Activated CD4-positive, alpha-beta T cell treated with anti-CD3 and anti-CD28 coated beads for 24 hours (primary cell): ENCODE measurements at places on chromosomes 11 and 22.

DNA sequence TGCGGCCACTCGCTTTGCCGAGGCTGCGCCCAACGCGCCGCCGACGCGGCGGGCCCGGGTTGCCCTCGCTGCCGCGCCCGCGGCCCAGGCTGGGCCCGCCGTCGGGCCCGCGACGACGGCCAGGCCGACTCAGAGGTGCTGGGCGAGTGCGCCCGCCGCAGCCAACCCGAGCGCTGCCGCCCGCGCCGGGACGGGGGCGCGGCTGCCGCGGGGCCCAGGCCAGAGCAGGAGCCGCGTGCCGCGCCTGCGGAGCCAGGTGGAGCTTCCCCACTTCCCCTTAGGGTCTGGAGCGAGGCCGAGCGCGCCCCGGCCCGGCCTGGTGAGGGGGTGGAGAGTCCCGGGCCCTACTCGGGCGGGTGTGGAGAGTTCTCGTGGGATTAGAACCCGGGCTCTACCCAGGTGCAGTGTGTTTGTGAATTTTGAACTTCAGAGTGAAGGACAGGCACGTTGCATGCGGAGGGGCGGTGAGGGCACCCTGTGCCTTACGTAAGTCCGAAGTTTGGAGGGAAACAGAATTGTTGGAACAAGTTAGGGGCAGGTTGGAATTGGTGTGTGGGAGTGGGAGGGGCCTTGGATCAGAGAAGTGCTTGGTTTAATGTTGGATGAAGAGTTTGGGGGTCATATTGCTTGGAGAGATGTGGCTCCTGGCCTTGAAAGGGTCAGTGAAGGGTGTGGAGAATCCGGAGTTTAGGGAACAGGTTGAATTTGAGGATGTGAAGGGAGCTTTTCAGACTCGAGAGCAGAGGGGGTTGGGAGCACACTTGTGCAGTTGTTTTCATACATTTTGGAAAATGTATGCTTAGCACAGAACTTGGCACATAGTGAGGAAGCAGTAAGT lies 697 bp downstream of the RNF169 start:
- DNase-seq, result peak; percentile 17

- no peak for DNase-seq
Observed at GRCh38 chr11:117519170-117519569, 191.5 kb downstream of the CEP164 start.

- no peak for DNase-seq
Observed at GRCh38 chr11:29017941-29018340, 909.8 kb downstream of the METTL15 start.

DNA sequence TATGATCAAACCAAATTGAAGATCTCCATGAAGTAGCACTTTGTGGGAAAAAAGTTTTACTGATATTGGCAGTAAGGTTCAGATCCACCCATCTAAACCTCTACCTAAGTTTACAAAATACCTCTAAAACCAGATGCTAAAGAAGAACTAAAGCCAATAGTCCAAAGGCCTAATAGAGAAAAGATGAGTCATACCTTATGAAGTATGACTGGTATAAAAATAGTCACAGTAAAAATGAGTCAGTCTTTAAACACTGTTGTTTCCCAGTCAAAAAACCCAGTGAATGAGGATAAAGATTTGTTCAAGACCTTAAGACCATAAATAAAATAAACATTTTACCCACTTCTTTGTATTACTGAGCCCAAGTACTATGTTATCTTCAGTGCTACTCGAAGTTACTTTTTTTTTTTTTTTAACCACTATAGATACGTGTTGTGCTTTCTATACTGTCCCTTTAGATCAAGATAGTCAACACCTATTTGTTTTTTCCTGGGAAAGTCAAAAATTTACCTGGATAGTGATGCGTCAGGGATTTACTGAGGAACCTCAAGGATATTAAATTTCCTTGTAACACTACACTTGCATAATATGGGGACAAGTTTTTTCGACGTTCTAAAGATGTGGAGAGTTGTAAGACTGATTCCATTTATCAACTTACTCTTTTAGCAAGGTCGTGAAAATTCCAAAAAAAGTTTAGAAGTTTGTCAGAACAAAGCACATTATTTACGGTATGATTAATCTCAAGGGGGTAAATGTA lies 87.3 kb downstream of the CCDC73 start:
- DNase-seq, result no peak

- no peak for DNase-seq
Observed at GRCh38 chr11:111592491-111592890, 9.8 kb upstream of the SIK2 start.

DNA sequence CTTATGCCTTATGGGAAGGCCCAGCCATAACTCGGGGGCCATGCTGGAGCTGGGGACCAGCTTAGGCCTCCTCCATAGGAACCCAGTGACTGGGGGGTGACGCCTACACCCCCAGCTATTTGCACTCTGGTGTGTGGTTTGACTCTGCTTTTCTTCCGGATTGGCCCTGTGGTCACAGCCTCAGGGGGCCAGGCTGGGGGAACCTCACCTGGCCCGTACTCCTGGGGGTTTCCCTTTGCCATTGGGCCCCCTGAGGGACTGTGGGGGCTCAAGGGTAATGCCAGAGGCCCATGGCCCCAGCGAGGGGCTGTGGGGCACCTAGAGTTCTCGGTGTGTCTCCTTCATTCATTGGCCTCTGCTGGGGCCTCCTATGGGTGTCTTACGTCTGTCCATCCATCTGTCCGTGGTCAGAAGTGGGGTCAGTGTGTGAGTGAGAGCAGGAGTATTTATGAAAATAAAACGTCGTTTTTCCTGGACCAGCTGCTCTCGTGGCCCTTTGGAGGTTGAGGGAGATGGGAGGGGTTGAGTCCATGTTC lies 6.3 kb upstream of the SH3BP1 start:
- DNase-seq, result no peak

DNA sequence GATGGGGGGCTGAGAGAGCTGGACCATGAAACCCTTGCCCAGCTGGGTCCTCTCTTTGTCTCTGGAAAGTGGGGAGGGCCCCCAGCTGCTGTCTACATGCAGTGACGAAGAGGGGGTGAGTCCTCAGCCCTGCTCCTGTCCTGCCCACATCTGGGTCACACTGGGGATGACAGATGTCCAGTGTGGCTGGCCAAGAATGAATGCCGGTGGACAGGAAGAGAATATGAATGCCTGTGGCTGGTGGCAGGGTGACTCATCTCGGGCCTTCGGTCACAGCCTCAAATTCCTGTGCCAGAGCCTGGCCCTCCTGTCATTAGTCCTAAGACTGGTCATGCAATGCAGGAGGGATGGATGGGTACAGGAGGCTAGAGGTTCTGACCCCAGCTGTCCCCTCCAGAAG lies 2.2 kb upstream of the PNPLA3 start:
- DNase-seq, result no peak

DNA sequence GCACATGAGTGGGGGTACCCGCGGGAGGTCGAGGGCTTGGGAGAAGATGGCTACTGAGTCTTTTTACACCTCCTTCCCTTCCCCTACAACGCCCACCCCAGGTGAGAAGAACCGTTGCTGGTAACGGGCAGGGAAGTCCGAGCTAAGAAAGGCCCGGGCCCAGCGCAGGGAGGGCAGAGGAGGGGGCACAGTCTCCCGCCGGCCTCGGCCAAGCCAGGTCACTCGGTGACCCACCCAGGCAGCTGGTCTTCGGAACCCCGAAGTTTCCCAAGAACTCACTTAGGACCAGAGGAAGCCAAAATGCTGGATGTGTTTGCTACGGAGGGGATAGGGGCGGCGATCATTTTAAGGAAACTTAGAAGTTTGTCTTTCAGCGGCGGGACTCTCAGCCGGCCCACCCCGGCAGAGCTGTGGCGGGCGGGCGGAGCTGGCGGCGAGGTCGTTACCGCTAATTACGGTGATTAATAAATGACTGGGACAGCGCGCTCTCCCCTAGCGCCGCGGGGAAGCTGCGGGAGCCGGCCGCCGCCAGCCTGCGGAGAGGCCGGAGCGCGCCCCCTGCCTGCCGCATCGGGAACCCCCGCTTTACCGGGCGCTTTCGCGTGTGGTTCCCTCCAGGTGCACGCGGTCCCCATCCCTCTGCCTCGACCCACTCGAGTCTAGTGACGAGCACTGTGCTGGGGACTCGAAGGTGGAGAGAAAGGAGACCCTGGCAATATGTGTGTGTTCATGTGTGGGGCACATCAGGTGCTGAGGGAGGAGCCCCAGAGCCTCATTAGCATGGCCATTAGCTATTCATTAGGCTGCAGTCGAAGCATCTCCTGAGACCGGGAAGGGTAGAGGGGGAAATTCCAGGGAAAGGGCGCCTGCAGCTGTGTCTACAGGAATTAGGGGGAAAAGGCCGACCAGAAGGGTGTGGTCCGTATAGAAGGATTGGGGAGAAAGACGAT lies 945 bp downstream of the ROBO3 start:
- no peak for DNase-seq

DNA sequence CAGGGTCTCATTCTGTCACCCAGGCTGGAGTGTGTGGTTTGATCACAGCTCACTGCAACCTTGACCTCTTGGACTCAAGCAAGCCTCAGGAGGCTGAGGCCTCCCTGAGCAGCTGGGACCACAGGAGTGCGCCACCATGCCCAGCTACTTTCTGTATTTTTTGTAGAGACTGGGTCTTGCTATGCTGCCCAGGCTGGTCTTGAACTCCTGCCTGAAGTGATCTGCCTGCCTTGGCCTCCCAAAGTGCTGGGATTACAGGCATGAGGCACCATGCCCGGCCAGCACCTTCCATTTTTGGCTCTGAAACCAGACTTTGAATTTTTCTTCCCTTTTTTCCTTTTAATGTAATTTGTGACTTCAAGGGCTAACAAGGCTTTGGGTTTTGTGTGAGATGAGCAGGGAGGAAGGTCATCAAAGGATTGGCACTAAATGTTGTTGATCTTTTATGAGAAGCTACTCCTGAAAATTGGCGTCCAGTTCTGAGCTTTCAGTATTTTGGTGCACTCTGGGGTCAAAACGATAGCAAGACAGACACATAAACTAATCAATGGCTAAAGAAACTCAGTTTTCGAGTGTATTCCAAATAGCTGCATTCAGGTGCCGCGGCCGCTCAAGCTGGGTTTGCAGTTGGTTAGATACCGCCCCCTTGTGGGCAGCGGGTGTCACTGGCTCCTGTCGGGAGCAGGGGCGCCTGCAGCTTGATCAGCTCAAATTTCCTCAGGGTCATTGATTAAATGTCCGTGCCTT lies 51.9 kb upstream of the CLMP start:
- DNase-seq, result peak; percentile 75

DNA sequence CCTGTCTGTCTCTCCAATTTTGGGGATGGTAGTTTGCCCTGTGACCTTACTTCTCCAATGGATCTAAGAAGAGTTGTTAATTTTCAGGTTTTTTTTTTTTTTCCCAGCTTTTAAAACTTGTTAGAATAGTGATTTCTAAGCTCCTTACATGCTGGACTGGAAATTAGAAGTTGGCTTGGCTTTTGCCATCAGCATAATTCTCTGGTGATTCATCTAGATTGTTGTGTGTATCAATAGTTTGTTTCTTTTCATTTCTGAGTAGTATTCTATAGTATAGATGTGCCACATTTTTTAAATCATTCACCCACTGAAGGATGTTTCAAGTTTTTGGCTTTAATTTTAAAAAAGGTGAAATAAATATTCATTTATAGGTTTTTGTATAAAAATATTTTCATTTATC lies 51.4 kb downstream of the ADAMTS15 start:
- DNase-seq, result no peak

- DNase-seq, result no peak
Observed at GRCh38 chr11:46635557-46636139, 18.3 kb downstream of the ATG13 start.
